ENCODE measurements at places on chromosomes 3 and 15.

- DNase-seq, result peak; percentile 80
Measured at GRCh38 chr15:85407421-85408269, 27.2 kb downstream of the AKAP13 start.

- DNase-seq, result no peak
Measured at GRCh38 chr15:64884679-64885078, 27.0 kb upstream of the ANKDD1A start.

- no peak for DNase-seq
Measured at GRCh38 chr3:38114875-38115644, 21.9 kb downstream of the ACAA1 start.

DNA sequence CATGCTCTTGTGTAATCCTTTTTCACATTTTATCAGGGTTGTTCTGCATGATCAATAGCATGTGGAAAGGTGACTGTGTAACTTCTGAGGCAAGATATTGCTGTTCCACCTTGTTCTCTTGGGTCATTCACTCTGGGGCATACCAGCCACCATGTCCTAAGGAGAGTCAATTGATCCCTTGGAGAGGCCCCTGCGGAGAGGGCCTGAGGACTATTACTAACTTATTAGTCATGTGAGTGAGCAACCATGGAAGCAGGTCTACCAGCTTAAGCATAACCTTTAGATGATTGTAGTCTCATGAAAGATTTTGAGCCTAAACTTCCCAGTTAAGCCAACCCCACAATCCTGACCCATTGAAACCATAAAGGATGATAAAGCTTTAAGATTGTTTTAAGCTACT lies 22.0 kb upstream of the COL6A5 start:
- no peak for DNase-seq

- DNase-seq, result no peak
Measured at GRCh38 chr15:62280625-62281024, 115.5 kb upstream of the C2CD4B start.

DNA sequence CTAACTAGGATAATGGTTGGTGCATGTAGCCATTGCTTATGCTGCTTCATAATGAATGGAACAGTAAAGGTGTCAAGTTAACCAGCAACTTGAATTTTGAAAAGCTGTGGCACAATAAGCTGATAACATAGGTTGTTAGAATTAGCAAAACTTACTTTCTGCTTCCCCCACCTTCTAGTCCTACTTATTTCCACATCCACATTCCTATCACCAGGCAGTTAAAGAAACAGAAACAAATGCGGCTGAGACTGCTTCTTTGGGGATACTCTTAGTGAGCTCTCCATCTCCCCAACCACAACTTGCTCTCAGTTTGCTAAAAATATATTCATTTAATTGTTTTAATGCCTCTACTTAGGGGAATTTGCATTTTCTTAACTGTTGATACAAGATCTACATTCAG lies 215.1 kb downstream of the TIGIT start:
- no peak for DNase-seq

GRCh38 chr15:30984118-30984517 lies 7.3 kb downstream of the MTMR10 start:
- no peak for DNase-seq

DNA sequence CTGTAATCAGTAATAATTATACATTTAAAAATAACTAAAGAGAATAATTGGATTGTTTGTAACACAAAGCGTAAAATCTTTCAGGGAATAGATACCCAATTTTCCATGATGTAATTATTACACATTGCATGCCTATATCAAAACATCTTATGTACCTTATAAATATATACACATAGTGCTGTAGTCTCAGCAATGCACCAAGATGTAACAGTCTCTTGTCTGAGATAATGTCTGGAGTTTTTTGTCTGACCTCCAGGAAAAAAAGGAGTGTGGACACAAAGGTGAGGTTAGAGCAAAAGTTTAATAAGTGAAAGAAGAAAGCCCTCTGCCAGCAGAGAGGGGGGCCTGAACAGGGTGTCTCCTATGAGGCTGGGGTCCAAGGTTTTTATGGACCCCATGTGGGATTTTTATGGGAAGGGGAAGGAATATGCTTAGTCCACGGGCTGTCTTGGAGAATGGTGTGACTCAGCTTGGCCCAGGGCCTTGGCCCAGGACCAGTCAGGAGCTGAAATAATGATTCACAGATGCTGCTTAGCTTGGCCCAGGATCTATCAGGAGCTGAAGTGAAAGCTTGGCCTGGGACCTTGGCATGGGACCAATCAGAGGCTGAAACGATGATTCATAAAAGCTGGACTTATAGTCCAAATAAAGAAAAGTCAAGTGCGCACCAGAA lies 545.0 kb downstream of the ZPLD1 start:
- DNase-seq, result peak; percentile 41

- DNase-seq, result no peak
Measured at GRCh38 chr3:151213881-151214280, 10.9 kb upstream of the GPR171 start.

- DNase-seq, result no peak
Measured at GRCh38 chr3:27688053-27688452, 34.1 kb downstream of the EOMES start.

- DNase-seq, result no peak
Measured at GRCh38 chr3:158430448-158430847, 140.5 kb upstream of the MLF1 start.

DNA sequence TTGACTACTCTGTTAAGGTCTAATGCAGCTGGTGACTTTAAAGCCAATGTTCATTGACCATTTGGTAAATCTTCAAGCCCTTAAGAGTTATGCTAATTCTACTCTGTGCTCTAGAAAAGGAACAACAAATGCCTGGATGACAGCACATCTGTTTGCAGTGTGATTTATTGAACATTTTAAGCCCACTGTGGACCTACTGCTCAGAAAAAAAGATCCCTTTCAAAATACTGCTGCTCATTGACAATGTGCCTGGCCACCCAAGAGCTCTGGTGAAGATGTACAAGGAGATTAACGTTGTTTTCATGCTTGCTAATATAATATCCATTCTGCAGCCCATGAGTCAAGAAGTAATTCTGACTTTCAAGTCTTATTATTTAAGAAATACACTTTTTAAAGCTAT lies 110.8 kb downstream of the TBC1D5 start:
- no peak for DNase-seq

- no peak for DNase-seq
Measured at GRCh38 chr3:172065967-172066762, 26.8 kb downstream of the FNDC3B start.

DNA sequence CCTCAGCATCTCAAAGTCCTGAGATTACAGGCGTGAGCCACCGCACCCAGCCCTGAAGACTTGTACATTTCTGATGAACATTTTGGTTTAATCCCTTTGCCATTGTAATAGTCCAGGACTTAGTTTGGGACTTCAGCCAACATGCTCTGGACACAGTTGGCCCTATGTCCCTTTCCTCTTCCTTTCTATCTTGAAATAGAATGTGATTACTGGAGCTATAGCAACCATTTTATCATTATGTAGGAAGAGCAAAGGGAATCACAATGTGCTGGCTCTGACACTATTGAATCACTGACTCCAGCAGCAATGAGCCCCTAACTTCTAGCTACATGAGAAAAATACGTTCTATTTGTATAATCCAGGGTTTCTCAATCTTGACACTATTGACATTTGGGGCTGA lies 34.8 kb upstream of the MRPL3 start:
- no peak for DNase-seq

GRCh38 chr3:127096256-127097071 lies 96.5 kb upstream of the PRR23E start:
- no peak for DNase-seq

DNA sequence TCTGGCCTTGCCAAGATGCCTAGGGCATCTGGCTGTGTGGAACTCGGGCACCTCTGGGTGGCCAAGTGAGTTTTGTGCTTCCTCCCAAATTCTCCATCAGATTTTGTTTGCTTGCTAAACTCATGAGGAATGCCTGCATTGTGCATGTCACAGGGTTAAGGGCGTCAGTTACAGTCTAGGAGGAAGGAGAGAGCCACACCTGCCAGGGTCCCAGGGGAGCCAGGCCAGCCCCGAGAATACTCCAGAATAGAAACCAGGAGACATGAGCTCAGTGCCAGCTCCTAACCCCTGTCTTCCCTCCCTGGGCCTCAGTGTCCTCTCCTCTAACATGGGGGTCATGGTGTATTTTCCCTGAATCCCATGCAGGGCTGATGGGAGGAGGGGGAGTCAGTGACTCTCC lies 22.0 kb upstream of the SKOR1 start:
- no peak for DNase-seq

Data from RWPE1 (cell line).